Activated CD8-positive, alpha-beta memory T cell treated with anti-CD3 and anti-CD28 coated beads for 24 hours (primary cell): ENCODE measurements at places on chromosomes 13 and 19.

- DNase-seq, result no peak
These were observed 63.1 kb downstream of the AP1M1 start for GRCh38 chr19:16260812-16261161.

DNA sequence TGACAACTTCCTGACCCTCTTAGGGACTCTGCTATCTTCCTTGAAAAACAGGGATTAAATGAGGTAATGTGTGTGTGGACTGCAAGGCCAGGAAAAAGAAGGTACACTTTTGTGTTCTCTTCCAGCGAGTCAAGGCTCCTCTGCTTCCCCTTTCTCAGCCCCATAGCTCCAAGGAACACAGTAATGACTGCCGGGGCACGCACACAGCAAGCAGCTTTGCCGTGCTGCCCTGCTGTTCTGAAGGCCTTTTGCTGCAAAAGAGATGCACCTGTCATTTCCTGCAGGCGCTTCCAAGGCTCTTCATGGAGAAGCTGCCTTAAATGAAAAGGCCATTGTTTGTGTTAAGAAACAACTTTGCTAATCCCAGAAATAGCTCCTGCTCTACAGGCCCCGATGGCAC is 84.6 kb downstream of the CYSLTR2 start:
- no peak for DNase-seq

GRCh38 chr13:32042551-32042950 is 11.0 kb downstream of the FRY start:
- no peak for DNase-seq

GRCh38 chr19:11337080-11337479 is 2.4 kb downstream of the RAB3D start:
- no peak for DNase-seq

- no peak for DNase-seq
These were observed 462.0 kb downstream of the LIG4 start for GRCh38 chr13:107753291-107753690.

GRCh38 chr13:114067886-114068651 is 64.4 kb downstream of the RASA3 start:
- peak; percentile 77 for DNase-seq

DNA sequence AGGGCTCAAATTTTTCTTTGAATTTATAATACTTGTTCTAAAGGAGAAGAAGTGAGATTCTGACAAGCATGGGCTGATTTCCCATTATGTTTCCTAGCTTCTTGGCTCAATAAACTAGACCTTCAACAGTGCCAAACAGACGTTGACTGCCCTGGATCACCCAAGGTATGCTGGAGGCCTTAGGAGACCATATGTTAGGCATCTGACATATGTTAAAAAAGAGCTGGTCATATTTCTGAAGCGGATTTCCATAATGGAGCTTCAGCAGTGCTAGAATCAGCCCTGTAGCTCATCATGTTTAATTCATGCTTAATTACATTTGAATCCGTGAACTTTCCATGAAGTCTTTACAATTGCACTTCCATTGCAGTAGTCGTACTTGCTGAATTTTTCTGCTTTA is 653.3 kb downstream of the DIAPH3 start:
- no peak for DNase-seq
